ENCODE measurements at places on chromosomes 11 and 22.

DNA sequence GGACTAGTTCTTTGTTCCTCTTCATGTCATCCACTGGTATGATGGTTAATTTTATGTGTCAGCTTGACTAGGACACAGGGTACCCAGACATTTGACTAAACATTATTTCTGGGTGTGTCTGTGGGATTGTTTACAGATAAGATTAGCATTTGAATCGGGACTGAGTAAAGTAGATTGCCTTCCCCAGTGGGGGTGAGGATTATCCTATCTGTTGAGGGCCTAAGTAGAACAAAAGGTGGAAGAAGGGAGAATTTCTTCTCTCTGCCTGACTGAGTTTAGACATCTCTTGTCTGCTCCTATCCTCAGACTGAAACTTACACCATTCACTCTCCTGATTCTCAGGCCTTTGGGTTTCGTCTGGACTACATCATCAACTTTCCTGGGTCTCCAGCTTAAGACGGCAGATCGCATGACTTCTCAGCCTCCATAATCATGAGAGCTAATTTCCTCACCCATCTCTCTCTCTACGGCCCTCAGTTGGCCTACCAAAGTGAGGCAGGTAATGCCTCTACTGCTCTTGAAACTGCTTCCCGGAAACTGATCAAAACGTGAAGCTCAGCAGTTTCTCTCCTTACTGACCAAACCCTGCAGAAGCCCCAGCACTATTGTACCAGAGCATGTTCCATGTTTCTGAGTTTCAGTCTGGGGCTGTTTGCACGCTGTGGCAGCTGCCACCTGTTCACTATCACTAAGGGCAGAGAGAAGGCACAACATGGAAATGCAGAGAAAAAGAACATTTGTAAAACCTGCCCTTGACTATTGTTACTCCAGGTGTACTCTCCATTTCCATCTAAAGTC lies 95.4 kb downstream of the NXPE2 start:
- no peak for DNase-seq

GRCh38 chr22:20052309-20053259 lies 27.5 kb upstream of the DGCR8 start:
- no peak for DNase-seq

DNA sequence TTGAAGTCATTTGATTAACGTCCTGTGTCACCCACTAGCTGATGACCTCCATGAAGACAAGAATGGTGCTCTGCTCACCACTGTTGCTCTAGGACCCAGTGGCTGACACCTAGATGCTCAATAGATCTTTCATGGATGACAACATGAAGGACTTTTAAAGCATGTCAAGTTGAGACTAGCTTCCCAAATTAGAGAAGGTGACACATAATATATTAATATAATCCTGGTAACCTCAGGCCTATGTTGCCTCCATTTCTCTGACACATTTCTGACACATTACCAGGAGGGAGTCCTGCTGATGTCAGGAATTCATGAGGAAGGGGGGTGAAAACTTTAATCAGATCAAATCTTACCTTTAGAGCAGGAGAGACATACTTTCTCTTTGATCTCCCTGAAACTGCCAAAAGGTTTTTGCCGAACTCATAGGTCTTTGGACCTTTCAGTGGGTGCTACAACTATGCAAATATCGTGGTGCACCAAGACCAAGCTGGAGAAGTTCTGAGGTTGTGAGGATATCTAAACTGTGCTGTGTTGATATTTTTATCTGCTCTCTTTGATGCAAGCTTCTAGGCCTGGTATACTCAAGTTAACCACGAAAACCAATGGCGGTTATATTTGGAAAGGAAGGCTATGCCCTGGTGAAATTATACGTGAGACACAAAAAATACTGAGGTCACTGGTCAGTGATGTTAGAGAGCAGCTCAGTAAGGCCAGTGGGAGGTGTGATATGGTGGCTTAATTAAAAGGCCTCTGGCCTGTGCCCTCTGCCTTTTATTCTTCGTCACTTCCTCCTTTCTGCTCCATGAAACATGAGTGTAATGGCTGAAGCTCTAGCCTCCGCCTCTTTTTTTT lies 13.2 kb upstream of the AMPD3 start:
- no peak for DNase-seq

GRCh38 chr11:12224537-12224893 lies 114.1 kb downstream of the MICAL2 start:
- DNase-seq: peak; percentile 60

GRCh38 chr22:20083891-20084546 lies 4.0 kb downstream of the DGCR8 start:
- DNase-seq: no peak

GRCh38 chr11:79094616-79095015 lies 346.2 kb downstream of the TENM4 start:
- DNase-seq: no peak

GRCh38 chr11:86748296-86748695 lies 52.0 kb upstream of the PRSS23 start:
- no peak for DNase-seq

- DNase-seq: no peak
Measured at GRCh38 chr11:114621950-114622809, 26.6 kb upstream of the NXPE4 start.

GRCh38 chr11:70695086-70695960 lies 297.0 kb downstream of the CTTN start:
- no peak for DNase-seq

- DNase-seq: no peak
Measured at GRCh38 chr22:39097098-39098020, at the start of gene APOBEC3H. APOBEC3H (plus strand) TSS chr22:39097244; CDS start chr22:39100279, 3,035 bp downstream.

DNA sequence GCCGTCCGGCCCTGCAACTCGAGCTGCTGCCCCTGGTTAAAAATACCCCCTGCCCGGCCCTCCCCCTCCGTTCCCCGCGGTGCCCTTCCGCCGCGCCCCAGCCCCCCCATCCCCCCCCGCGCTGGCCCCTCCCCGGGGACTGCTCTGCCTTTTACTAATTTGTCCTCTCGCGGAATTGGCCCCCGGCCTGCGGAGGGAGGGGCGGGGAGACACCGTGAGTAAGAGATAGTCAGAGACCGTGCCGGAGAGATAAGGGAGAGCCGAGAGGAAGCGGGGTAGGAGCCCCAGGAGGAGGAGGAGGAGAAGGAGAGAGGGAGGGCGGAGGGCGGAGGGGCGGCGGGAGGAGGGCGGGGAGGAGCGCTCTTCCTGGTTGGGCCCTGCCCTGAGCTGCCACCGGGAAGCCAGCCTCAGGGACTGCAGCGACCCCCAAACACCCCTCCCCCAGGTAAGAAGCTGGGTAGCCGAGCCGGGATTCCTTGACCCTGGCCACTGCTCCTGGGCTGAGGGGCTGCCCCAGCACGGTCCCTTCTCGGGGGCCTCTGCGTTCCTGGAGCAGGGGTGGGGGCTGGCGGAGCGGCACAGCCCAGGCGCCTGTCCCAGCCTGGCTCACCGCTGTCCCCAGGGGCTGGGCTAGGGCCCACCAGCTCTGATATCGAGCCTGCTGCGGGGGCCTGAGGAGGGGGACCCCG lies at the start of gene CAPN1:
TSS of gene CAPN1 (plus strand) at position 360 of the 689 bp plus-strand sequence. CDS start 774 bp downstream, outside the sequence.
- peak; percentile 57 for DNase-seq

DNA sequence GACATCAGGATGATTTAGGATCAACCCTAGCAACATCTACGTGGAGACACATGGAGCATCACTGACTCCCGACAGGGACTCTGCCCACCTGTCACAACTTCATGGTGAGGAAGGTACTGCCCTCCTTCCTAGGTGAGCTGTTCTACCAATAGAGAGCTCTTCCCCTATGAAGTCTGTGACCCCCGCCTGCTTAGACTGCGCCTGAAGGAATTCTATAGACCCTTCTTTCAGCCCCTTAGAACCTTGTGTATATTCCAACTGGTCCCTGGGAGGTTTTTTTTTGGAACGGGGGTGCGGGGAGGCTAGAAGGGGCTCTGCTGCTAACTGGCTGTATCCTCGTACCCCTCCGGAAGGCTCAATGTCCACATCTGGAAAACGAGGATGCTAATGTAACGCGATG lies 566 bp downstream of the INTS4 start:
- DNase-seq: no peak

DNA sequence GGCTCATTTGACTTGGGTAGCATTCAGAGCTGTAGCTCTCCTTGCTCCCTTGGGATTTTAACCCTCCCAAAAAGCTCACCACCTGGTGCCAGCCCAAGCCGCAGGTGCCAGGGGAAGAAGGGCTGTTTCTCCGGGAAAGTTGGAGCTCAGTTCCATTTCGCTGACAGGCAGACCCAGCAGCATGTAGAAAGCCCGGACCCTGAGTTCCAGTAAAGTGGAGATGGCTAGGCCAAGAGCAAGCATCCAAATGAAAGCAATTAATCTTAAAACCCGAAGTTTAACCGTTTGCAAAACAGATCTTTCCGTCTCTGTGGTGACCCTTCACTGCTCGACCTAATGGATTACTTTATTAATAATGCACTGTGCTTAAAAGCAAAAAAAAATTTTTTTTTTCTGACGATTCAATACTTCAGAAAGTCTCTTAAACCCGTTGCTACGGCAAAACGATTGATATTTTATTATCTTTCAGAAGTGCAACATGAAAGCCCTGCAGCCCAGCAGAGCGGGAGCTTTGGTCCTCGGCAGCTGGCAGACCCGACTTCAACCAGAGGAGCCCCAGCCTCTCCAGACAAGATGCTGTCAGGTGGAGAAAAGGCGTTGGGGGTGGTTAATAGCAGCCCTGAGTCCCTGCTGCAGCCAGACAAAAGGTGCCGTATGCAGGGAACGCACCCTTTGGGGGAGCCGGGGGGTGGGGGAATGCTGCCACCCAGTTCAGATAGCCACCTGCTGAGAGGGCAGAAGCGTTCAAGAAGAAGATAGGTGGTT lies 3.3 kb downstream of the LMO1 start:
- DNase-seq: no peak

GRCh38 chr11:113331441-113331840 lies 17.1 kb downstream of the TTC12 start:
- DNase-seq: no peak

GRCh38 chr11:35166369-35167360 lies 27.7 kb downstream of the CD44 start:
- DNase-seq: no peak

DNA sequence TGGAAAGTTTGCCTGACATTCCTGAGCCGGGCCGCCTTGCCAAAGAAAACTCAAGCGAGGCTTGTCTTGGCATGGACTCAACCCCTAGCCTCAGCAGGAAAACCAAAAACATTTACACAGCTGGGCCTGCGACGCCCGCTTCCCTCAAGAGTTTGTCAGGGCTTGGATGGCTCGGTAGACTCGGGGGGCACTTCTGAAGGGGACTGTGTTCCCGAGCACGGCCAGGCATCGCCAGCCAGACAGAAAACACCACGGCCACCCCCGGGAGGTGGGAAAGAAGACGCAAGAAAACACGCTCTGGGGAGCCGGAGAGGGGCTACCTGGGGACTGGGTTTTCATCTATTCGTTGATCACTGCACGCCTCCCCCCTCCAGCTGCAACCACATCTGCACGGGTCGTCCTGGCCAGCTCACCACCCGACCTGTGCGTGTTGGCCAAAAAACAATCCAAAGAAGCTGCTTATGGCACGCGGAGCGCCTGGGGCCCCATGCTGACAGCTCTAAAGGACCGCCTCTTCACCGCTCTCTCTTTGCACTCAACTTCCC lies 380.7 kb downstream of the MN1 start:
- DNase-seq: no peak

All from stimulated activated CD4-positive, alpha-beta T cell treated with anti-CD3 and anti-CD28 coated beads, Interleukin-2, amount 100 ng/mL, for 4 hours (primary cell).